Head of caudate nucleus (tissue), 42 donors: ENCODE measurements at places on chromosomes 3 and 15.

DNA sequence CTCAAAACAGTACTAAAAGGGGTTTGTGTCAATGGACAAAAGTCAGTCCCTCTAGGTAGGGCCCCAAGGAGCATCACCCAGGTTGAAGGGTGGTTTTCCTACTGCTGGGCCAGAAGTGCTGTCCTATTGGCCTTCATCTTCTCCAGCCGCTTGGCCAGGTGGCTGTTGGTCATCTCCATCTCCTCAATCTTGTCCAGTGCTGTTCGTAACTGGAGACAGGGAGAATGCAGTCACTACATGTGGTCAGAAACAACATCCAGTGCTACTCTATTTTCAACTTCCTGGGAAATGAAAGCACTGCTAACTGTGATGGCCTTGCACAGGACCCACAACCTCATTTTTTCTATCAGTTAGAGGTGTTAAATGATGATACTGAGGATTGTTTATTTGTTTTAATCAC is 60.4 kb downstream of the MLH1 start:
- DNase-seq = no peak

DNA sequence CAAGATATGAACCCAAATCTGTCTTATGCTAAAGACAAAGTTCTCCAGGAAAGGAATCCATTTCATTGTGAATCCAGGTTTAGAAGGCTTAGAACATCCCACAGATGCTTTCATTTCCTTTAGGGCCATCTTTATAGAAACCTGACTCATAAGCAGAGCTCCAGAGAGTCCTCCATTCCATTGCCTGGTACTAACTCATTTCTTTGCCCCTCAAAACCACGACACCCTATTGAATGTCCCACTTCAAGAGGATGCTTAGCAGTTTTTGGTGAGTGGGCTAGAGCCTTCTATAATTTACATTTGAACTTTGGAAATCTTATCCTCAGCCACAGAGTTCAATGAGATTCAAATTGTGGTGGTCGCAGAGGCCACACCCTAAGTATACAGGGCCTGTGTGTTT is 325.0 kb downstream of the NTRK3 start:
- no peak for DNase-seq

GRCh38 chr15:73009066-73010056 is 42.9 kb upstream of the NEO1 start:
- no peak for DNase-seq

DNA sequence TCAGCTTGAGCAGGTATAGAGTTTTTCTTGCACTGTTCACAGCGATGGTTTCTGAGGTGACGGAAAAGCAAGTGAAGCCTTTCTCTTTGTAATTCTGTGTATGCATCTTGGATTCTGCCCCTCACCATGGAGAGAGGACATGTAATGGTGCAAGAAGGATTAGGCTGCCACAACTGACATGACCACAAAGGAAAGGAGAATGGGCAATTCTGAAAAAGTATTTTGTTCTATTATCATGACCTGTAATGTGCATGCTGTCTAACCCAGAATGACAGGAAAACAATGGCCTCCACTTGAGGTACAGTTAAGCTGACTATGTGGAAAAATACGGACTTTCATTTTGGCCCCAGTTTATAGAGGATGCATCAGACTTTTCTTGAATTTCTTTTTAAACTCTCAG is 226.9 kb downstream of the IL5RA start:
- DNase-seq = no peak

- DNase-seq = no peak
Observed at GRCh38 chr15:23438816-23439466, 8.1 kb downstream of the GOLGA6L2 start.

- no peak for DNase-seq
Observed at GRCh38 chr3:33883538-33883950, 85.1 kb downstream of the PDCD6IP start.

GRCh38 chr3:146496251-146496650 is 26.9 kb upstream of the PLSCR2 start:
- DNase-seq = no peak

GRCh38 chr3:72441284-72441994 is 406.8 kb downstream of the SHQ1 start:
- DNase-seq = no peak

DNA sequence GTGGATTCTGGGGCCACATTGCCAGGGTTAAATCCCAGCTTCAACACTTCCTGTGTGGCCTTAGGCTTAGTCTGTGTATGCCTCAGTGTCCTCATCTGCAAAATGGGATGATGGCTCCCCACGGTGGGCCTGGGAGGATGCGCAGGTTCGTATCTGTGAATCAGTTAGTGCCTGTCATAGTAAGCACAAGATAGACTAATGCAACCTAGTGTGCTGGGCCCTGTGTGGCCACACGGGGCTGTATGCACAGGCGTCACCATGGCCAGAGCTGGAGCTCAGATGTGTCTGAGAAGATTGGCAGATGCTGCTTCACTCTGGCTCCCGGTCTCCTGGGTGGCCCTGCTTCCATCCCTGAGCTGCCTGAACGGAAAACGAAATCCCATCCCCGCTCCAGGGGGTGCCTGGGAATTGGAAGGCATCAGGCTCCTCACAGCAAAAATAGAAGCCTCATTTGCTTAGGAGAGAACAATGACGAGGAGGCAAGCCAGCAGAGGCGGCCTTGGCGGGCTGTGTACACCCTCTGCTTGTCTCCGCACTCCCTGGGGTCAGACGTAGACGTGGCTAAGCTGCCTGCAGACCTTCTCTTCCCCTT is 103.6 kb downstream of the APBA2 start:
- DNase-seq = peak; percentile 83

DNA sequence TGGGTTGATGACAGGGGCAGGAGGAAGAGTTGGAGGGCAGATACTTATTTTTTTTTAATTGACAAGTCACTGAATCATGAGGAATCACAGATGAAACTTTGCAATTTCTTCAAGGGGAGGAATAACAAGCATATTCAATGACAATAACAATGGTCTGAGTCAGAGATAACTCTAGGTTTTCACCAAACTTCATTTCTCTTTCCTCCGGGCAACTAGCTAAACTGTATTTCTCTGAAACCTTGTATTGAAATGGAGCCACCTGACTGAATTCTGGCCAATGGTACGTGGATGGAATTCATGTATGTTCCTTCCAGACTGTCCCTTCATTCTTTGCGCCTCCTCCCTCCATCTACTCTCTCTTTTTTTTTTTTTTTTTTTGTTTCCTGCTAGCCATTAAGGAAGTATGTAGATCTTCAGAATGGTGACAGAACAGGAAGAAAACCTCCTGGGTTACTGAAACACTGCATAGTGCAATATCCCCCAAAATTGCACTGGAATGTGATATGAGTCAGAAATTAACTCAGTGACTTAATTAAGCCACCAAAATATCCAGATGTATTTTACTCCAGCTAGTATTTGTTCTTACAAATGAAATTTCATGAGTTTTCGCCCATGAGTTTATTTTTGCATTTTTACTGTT is 495.4 kb downstream of the OTOL1 start:
- no peak for DNase-seq

GRCh38 chr3:196117809-196118208 is 35.9 kb upstream of the TFRC start:
- no peak for DNase-seq

- no peak for DNase-seq
Observed at GRCh38 chr3:38001456-38002081, 11.0 kb downstream of the VILL start.

DNA sequence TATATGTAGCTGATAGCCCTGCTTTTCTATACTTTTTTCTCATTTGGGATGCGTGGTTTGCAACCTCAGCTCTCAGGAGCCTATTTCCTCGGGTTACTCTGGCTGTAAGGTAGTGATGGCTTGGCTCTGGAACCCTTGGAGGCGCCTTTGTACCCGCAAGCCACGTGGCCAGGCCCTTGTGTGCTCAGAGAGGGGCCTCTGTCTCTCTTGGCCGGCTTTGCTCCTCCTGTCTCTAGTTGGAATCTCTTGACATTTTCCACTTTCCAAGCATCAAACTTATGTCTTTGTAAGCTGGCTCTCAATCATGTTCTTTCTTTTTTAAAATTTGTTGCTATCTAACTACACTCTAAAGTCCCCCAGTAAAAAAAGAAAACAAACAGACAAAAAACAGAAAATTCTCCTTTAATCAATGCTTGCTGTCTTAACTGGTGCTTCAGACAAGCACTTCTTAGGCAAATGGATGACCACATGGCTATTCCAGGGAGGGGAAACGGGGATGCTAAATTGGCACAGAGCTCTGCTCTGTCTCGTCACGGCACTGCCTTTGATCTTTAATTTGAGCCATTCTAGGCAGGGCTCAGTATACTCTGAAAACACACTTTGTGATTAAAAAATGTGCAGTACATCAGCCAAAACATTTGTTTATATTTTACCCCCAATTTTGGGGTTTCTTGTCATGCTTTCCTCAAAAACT is 180.4 kb upstream of the NR2E3 start:
- DNase-seq = no peak

DNA sequence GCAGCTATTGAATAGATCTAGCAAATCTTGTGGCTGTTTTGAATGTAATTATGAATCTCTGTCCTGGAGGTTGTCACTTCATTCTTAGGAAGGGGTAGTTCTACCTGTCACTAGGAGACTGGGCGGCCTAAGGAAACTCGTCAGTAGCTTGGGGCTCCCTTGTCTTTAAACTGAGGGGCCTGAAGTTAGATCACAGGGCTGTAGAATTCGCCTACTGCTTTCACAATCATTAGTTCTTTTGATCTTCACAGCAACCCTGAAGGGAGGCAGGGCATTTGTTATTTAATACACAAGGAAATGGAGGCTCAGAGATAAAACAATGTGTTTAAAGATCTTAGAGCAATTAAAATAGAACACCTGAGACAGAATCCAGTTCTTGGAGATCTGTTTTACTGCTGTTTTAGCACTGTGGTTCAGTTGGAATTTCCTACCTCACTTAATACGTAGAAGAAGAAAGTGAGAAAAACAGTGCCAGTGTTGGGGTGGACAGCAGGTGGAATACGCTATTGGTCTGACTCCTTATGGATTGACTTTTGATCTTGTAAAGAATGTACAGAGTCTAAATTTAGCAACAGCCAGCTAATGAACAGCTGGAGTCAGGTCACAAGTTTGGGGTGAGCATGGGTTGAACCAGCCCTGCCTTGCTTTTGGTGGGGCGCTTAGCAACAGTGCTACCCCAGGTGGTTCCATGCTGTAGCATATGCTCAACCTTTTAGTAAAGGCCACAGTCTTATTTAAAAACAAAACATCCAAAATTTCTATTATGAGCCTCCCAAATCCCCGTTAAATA is 71.4 kb upstream of the BHLHE40 start:
- DNase-seq = no peak

- no peak for DNase-seq
Observed at GRCh38 chr3:4351164-4351855, 48.1 kb downstream of the SETMAR start.

GRCh38 chr3:31364711-31365110 is 168.0 kb upstream of the STT3B start:
- DNase-seq = no peak

GRCh38 chr3:134260987-134261386 is 10.3 kb upstream of the RYK start:
- DNase-seq = no peak

DNA sequence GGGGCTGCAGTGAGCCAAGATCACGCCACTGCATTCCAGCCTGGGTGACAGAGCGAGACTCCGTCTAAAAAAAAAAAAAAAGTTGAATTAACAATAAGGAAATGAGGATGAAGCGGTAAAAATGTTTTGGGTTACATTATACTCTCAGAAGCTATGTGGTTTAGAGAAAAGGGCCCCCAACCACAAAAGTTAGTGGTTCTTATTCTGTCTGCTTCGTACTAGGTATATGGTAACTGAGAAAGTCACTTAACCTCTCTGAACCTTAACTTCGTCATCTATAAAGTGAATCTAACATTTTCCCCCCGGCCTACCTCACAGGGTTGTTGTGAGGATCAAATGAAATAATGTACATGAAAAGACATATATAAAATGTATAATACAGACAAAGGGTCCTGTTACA is 38.4 kb upstream of the EHHADH start:
- no peak for DNase-seq

DNA sequence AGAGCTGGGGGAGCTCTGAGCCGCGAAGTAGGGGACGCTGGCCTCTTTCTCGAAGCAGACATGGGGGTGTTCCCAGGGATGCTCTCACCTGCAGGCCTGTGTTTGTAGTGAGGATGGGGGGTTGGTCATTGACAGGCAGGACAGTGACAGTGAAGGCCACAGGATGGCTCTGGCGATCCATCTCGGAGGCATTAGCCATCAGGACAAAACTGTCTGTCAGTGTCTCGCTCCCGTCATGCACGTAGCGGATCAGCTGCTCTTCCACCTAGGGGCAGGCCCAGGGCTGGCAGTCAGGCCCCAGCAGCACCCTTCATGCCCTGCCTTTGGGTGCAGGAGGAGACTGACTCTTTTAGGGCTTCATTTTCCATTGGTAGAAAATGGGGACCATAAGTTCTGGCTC is 28.0 kb downstream of the CSPG4 start:
- DNase-seq = no peak

- no peak for DNase-seq
Observed at GRCh38 chr15:64842096-64842939, 603 bp downstream of the PLEKHO2 start.

DNA sequence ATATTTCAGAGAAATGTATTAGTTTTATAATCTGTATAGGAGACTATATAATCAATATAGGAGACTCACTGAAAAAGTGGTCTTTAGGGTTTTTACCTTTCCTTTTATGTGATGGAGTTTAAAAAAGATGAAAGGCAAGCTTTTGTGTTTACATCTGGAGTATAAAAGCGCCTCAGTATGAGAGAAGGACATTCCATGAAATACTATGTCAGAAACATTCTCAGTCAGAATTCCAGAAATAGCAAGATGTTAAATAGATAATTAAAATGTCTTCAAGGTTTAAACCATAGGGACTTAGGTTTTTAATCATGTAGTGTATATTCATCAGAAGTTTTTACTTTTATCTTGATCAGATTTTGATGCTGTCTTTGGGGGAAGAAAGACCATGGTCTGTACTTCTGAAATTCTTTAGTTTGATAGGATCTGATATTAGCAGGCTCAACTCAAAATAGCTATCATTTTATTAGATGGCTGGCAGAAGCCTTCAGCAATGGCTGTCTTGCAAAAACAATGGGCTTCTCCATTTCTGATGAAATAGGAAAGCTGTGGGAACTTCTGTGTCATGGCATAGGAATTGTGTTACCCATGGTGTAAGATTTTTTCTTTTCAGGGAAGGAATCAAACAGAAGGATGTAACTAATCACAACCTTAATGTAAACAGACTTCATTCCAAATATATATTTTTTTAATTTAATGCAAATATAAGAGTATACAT is 209.6 kb upstream of the PLSCR5 start:
- no peak for DNase-seq

DNA sequence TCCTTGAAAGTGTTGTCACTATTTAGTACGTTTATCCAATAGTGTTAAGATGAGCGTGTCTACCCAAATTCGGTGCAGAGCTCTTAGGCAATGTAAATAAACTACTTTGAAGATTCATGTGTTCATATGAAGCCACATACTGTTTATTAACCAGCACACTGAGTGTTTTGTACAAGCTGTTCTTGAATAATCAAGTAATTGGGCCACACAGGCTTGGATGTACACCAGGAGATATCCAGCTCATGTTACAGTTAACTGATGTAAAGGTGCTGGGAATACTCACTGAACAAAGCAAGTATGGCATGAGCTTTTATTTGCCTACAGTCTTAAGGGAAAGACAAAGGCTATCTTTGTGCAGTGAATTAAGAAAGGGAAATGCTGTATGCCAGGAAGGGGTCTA is 632 bp upstream of the DHX36 start:
- no peak for DNase-seq
